Common myeloid progenitor, CD34-positive (primary cell): ENCODE measurements at places on chromosomes 16 and 17.

DNA sequence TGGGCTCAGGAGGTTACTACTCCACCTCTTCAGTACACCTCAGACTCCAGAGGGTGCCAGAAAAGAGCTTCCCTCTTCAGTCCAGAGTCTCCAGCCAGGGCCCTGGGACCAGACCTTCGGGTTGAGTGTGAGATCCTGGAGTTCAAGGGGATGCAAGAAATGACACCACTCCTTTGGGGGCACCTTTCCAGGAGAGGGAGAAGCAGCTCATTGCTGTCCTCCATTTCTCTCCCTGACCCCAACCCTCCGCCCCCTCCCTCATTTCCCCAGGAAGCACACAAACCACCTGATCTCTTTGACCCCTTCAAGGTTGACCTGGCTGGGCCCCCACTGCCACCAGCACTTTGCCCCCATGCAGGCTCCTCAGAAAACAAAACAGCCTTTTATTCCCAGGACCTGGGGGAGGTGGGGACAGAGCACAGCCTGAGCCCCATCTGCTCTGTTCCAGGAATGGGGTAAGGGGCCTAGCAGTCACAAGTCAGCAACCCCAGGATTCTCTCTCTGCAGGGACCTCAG is 21.4 kb downstream of the CDH5 start:
- no peaks in the 10 kb centered on the region for H3K27me3 ChIP-seq
- H3K4me1 ChIP-seq: no peaks in the 10 kb centered on the region
- H3K36me3 ChIP-seq: no peaks in the 10 kb centered on the region
- no peak overlapping the region for H3K27ac ChIP-seq

- no peak overlapping the region for H3K4me3 ChIP-seq
- H3K36me3 ChIP-seq: no peaks in the 10 kb centered on the region
- no peaks in the 10 kb centered on the region for H3K4me1 ChIP-seq
Measured at GRCh38 chr16:20942256-20942655, 41.7 kb downstream of the LYRM1 start.

DNA sequence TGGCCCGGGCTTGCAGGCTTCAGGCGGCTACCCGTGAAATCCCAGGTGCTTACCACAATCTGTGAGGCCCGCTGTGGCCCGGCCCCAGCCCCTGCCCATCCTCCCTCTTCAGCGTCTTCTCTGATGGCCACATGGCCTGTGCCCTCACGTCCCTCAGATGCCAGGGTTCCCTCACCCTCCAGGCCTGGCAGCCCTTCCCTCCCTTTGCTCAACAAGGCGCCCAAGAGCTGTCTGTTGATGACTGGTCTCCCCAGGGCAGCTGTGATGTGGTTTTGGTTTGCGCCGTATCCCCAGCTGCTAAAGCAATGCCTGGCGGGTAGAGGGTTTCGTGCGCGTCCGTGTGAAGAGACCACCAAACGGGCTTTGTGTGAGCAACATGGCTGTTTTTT is 35.1 kb downstream of the PMM2 start:
- H3K27ac ChIP-seq: no peak overlapping the region
- DNase-seq: peak; percentile 26
- no peaks in the 10 kb centered on the region for H3K4me1 ChIP-seq
- no peak overlapping the region for H3K4me3 ChIP-seq
- H3K36me3 ChIP-seq: peaks cover 11% of the 10 kb centered on the region

DNA sequence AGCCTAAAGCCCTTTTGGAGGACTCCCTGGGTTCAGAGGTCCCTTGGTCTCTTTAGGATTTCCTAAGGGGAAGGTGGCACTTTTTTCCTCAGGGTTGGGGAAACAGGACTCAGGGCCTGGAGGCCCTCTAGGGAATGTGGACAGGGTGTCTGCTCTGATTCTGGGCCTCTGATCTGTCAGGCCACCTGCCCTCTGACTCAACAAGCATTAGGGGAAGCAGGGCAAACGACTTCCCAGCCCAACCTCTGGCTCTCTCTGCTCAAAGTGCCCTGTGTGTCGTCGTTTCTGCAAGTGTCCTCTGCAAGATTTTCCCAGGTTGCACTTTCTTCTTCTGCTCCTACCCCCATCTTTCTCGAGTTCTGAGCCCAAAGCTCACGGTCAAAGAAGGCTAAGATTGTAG is 6.6 kb upstream of the IGFBP4 start:
- peaks cover 21% of the 10 kb centered on the region for H3K4me1 ChIP-seq
- H3K4me3 ChIP-seq: no peak overlapping the region
- no peaks in the 10 kb centered on the region for H3K36me3 ChIP-seq
- H3K27me3 ChIP-seq: no peaks in the 10 kb centered on the region
- H3K27ac ChIP-seq: no peak overlapping the region

DNA sequence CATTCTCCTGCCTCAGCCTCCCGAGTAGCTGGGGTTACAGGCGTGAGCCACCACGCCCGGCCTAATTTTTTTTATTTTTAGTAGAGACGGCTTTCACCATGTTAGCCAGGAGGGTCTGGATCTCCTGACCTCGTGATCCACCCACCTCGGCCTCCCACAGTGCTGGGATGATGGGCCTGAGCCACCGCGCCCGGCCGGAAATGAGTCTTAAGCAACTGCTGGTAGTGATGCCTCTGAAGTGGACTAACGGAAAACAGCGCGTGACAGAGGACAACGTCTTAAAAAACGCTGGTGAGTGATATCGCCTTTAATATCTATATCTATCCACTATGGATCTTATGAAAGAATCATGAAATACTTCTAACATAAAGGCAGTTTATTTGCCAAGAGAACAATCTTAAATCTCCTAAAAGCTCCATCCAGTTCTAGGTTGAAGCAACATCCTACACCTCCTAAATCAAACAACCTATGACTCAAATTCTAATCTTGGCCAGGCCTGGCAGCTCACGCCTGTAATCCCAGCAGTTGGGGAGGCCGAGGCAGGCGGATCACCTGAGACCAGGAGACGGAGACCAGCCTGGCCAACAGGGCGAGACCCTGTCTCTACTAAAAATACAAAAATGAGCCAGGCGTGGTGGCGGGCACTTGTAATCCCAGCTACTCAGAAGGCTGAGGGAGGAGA is 69.8 kb downstream of the NXN start:
- no peaks in the 10 kb centered on the region for H3K36me3 ChIP-seq
- H3K4me3 ChIP-seq: no peak overlapping the region

DNA sequence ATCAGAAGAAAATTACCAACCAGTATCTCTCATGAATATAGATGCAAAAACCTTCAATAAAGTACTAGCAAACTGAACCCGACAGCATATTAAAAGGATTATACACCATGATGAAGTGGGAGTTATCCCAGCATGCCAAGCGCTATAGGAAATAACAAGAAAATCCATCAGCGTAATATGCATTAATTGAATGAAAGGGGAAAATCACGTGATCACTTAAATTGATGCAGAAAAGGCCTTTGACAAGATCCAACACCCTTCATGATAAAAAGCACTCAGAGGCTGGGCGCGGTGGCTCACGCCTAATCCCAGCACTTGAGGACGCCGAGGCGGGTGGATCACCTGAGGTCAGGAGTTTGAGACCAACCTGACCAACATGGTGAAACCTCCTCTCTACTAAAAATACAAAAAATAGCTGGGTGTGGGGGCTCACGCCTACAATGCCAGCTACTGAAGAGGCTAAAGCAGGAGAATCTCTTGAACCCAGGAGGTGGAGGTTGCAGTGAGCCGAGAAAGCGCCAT is 4.8 kb downstream of the CTRB2 start:
- peaks cover 5% of the 10 kb centered on the region for H3K4me1 ChIP-seq
- H3K27me3 ChIP-seq: peaks cover 22% of the 10 kb centered on the region
- no peaks in the 10 kb centered on the region for H3K36me3 ChIP-seq
- no peak overlapping the region for H3K27ac ChIP-seq

GRCh38 chr17:77842528-77843147 is 115.9 kb upstream of the TNRC6C start:
- no peak overlapping the region for H3K4me3 ChIP-seq
- H3K36me3 ChIP-seq: no peaks in the 10 kb centered on the region
- DNase-seq: peak; percentile 77
- H3K27ac ChIP-seq: no peak overlapping the region
- peaks cover 85% of the 10 kb centered on the region for H3K4me1 ChIP-seq
- no peaks in the 10 kb centered on the region for H3K27me3 ChIP-seq

DNA sequence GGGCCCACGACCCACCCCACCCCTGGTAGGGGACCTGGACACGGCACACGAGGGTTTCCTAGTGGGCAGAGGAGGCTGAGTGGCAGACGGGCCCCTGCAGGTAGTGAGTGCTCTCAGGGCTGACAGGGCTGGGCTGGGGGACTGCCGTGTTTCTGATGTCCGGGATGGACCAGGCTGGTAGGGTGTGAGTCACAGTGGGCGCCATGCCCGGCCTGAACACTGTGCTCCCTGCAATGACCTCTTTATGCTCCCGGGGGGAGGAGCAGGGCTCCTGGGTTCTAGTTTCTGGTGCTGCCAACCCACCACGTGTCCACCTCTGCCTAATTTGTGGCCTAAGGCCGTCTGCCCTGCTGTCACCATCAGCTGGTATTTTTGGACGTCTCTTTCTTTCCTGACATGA is 26.3 kb downstream of the ARHGAP23 start:
- peaks cover 17% of the 10 kb centered on the region for H3K36me3 ChIP-seq
- H3K4me1 ChIP-seq: peaks cover 48% of the 10 kb centered on the region
- H3K27ac ChIP-seq: no peak overlapping the region

GRCh38 chr17:61459142-61459809 is 7.1 kb downstream of the TBX4 start:
- no peak overlapping the region for H3K27ac ChIP-seq
- H3K4me3 ChIP-seq: no peak overlapping the region
- peaks cover 99% of the 10 kb centered on the region for H3K27me3 ChIP-seq
- H3K36me3 ChIP-seq: no peaks in the 10 kb centered on the region

- peaks cover 28% of the 10 kb centered on the region for H3K36me3 ChIP-seq
- no peak for DNase-seq
- no peak overlapping the region for H3K4me3 ChIP-seq
- peaks cover 21% of the 10 kb centered on the region for H3K4me1 ChIP-seq
Measured at GRCh38 chr17:63927464-63928171, 4.5 kb downstream of the CD79B start.

DNA sequence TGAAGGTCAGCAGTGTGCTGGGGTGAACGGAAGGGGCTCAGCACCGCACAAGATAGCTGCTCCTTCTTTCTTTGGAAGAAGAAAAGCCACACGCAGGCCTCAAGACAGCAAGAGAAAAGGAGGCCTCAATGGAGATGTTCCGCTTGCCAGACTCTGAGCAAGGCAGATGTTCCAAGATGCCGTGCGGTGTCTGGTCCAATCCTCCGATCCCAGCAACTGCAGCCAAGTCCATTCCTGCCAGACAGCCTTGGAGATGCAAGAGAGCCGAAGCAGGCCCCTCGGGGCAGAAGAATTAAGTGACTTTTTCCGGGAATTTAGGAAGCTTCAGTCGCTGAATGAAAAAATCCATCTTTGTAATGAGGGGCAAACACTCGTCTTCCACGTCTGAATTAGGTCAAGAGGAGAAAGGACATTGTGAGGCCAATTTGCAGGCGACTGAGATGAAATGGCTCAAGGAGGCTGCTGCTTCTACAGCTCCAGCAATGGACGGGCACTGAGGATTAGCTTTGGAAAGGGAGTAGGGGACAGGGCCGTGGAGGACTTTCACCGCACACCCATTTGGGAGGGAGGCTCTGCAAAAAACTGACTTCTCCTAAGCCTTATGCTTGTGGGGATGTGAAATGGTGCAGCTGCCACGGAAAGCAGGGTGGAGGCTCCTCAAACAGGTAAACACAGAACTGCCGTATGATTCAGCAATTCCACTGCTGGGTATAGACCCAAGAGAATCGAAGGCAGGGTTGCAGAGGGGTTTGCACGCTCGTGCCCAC is 44.7 kb downstream of the RPH3AL start:
- no peaks in the 10 kb centered on the region for H3K27me3 ChIP-seq
- peak; percentile 39 for DNase-seq
- H3K27ac ChIP-seq: no peak overlapping the region
- no peak overlapping the region for H3K4me3 ChIP-seq

DNA sequence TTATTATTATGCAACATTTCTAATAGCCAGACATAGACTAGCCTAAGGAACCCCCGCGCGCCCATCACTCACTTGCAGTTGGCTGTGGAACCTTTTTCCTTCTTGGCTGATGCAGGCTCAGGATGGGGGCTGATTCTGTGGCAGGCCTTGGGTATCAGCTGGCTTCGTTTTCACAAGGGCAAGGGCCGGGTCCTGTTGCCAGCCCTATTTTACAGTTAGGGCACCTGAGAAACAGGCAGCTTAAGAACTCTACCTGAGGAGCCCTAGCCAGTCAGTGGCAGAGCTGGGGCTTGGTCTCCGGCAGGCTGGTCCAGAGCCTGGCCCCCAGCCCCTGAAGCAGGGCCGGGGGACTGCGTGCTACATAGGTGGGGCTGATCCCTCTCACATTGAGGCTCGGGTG is 28.7 kb downstream of the ADGRG5 start:
- no peaks in the 10 kb centered on the region for H3K4me1 ChIP-seq
- no peak overlapping the region for H3K4me3 ChIP-seq
- no peak overlapping the region for H3K27ac ChIP-seq
- H3K27me3 ChIP-seq: no peaks in the 10 kb centered on the region
- no peak for DNase-seq

- no peaks in the 10 kb centered on the region for H3K36me3 ChIP-seq
- H3K27ac ChIP-seq: no peak overlapping the region
- DNase-seq: no peak
- no peaks in the 10 kb centered on the region for H3K4me1 ChIP-seq
Measured at GRCh38 chr16:10036956-10037355, 145.3 kb downstream of the GRIN2A start.

DNA sequence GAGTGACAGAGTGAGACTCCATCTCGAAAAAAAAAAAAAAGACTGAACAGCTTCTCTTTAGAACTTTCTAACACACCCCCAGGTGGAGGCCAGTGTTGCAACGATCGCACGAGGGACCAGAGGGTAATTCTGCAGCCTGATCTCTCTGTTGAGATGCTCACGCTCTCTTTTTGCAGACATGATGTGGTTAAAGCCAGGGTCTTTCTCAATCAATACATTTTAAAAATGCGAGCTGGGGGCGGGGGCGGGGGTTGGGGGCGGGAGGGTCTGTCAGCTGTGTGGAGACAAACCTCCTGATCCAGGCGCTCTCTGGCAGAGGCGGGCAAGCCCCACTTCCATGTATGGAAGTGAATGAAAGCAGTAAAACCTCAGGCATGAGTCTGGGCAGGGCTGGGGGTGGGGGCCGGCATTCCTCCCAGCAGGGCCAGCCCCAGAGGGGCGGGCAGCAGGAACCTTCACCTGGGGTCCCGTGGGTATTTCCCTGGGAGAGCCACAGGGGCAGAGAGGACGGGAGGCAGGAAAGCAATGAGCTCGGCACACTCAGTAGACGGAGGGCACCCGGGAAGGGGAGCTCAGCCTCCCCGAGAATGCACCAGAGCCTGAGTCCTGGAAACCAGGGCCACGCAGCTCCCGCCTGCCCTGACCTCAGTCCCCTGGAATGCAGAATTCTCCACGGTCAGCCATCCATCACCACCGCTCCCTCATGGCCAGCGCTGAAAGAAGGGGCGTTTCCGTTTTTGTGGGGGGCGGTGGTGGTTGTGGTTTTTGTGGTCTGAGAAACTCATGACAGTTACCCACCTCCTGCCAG is 28.0 kb downstream of the NXN start:
- peaks cover 6% of the 10 kb centered on the region for H3K4me1 ChIP-seq
- H3K27me3 ChIP-seq: peaks cover 5% of the 10 kb centered on the region
- no peaks in the 10 kb centered on the region for H3K36me3 ChIP-seq
- H3K27ac ChIP-seq: no peak overlapping the region
- H3K4me3 ChIP-seq: peak overlapping the region; percentile 32
